ENCODE measurements at places on chromosomes 1 and 21. TPM values are rescaled to one million over a fixed set of nuclear protein-coding genes. Genes with fewer than 3 reads are reported as not detected.

DNA sequence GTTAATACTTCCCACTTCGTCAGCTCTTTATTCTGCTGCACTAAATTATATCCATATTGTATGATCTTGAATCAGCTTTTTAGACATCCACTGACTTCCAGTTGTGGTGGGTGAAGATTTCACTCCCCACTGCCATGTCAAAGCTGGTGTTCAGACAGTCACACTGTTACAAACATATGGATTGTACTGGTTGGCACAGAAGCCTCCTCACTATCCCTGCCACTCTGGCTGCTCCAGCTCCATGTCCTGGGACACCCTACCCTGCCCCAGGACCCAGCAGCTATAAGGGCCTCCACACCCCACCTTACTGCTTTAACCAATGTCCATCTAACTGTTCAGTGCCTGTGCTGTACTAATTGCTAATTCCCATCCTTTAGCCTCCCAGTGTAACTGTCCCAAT is 32.0 kb upstream of the BATF3 start:
- no peak overlapping the region for H3K4me3 ChIP-seq
- no peaks in the 10 kb centered on the region for H3K36me3 ChIP-seq
- no peak for DNase-seq
- H3K4me1 ChIP-seq, result peaks cover 6% of the 10 kb centered on the region

GRCh38 chr1:14929547-14930246 is 223.8 kb upstream of the TMEM51 start:
- no peak overlapping the region for H3K27ac ChIP-seq
- DNase-seq, result peak; percentile 83
- H3K36me3 ChIP-seq, result no peaks in the 10 kb centered on the region
- no peak overlapping the region for H3K4me3 ChIP-seq

GRCh38 chr1:78068681-78069283 is 23.0 kb downstream of the GIPC2 start:
- H3K4me1 ChIP-seq, result no peaks in the 10 kb centered on the region
- H3K4me3 ChIP-seq, result no peak overlapping the region
- no peak overlapping the region for H3K27ac ChIP-seq
- H3K27me3 ChIP-seq, result no peaks in the 10 kb centered on the region
- DNase-seq, result no peak

GRCh38 chr1:179089827-179090482 is 8.1 kb downstream of the TOR3A start:
- H3K27ac ChIP-seq, result no peak overlapping the region
- H3K4me3 ChIP-seq, result no peak overlapping the region
- DNase-seq, result no peak

DNA sequence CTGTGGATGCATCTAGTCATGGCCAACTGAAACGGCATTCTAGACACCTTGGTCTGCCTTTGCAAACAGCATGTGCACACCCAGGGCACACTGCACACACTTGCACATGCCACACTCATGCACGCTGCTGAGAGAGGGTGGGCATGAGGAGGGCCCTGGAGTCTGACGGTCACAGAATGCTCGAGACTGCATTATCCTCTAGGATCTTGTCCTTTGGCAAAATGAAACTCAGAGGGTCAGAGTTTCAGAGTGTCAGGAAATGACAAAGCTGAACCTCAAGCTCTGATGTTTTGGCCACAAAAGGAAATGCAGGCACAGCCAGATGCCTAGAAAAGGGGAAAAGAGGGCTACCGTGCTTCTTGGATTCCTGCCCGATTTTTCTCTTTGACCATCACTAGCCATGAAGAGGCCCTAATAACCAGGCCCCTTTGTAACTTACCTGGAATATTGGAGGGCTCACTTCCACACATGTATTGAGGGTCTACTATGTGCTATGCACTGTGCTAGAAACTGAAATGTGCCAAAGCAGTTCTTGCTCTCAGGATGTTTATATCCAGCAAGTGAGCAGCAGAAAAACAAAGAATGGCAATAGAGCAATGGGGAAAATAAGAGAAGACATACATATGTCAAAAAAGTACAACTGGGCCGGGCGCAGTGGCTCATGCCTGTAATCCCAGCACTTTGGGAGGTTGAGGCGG is 65.4 kb downstream of the TOMM20 start:
- peaks cover 20% of the 10 kb centered on the region for H3K4me1 ChIP-seq
- H3K4me3 ChIP-seq, result no peak overlapping the region
- H3K27me3 ChIP-seq, result no peaks in the 10 kb centered on the region

- DNase-seq, result no peak
- no peak overlapping the region for H3K27ac ChIP-seq
- H3K4me1 ChIP-seq, result peaks cover 8% of the 10 kb centered on the region
- no peaks in the 10 kb centered on the region for H3K36me3 ChIP-seq
- H3K4me3 ChIP-seq, result no peak overlapping the region
These were observed 5.0 kb downstream of the RAP1GAP start for GRCh38 chr1:21663951-21664805.

- H3K4me3 ChIP-seq, result no peak overlapping the region
- H3K27ac ChIP-seq, result no peak overlapping the region
- H3K36me3 ChIP-seq, result no peaks in the 10 kb centered on the region
- peaks cover 18% of the 10 kb centered on the region for H3K27me3 ChIP-seq
- no peaks in the 10 kb centered on the region for H3K4me1 ChIP-seq
- DNase-seq, result no peak
These were observed 3.1 kb downstream of the BCAN start for GRCh38 chr1:156645056-156645455.

DNA sequence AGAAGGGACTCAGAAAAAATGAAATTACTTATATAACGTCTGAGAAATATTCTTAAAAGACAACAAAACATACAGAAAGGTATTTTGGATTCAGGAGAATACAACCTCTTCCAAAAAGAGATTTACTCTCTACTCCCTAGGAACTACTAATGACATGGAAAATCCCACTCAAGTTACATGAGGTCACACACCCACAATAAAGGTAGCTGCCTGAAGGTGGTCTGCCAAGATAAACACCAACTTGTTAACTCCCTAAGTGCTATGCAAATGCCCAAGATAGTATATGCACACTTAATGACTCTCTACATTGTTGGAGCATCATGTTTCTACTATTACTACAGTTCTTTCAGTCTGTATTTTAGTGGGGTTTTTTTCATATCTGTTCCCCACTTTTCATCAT is 26.5 kb downstream of the RERE start:
- no peak overlapping the region for H3K27ac ChIP-seq
- no peak overlapping the region for H3K4me3 ChIP-seq
- no peaks in the 10 kb centered on the region for H3K36me3 ChIP-seq

GRCh38 chr1:159247266-159247665 is 42.6 kb downstream of the ACKR1 start:
- no peaks in the 10 kb centered on the region for H3K4me1 ChIP-seq
- no peaks in the 10 kb centered on the region for H3K27me3 ChIP-seq
- H3K36me3 ChIP-seq, result no peaks in the 10 kb centered on the region
- no peak overlapping the region for H3K27ac ChIP-seq

GRCh38 chr21:37658121-37658816 is 258.0 kb downstream of the KCNJ6 start:
- no peaks in the 10 kb centered on the region for H3K4me1 ChIP-seq
- H3K4me3 ChIP-seq, result no peak overlapping the region
- no peaks in the 10 kb centered on the region for H3K27me3 ChIP-seq
- no peak for DNase-seq
- H3K36me3 ChIP-seq, result no peaks in the 10 kb centered on the region

GRCh38 chr1:226714148-226714547 is 24.9 kb downstream of the ITPKB start:
- DNase-seq, result no peak
- no peak overlapping the region for H3K4me3 ChIP-seq
- H3K4me1 ChIP-seq, result no peaks in the 10 kb centered on the region
- H3K27ac ChIP-seq, result no peak overlapping the region
- H3K36me3 ChIP-seq, result no peaks in the 10 kb centered on the region
- no peaks in the 10 kb centered on the region for H3K27me3 ChIP-seq

- no peak overlapping the region for H3K27ac ChIP-seq
- no peaks in the 10 kb centered on the region for H3K4me1 ChIP-seq
- no peak for DNase-seq
- H3K27me3 ChIP-seq, result no peaks in the 10 kb centered on the region
- no peak overlapping the region for H3K4me3 ChIP-seq
These were observed 156.5 kb downstream of the HIVEP3 start for GRCh38 chr1:41762251-41762650.

- no peaks in the 10 kb centered on the region for H3K36me3 ChIP-seq
- no peaks in the 10 kb centered on the region for H3K27me3 ChIP-seq
- no peak for DNase-seq
- no peak overlapping the region for H3K4me3 ChIP-seq
- no peaks in the 10 kb centered on the region for H3K4me1 ChIP-seq
- no peak overlapping the region for H3K27ac ChIP-seq
These were observed 16.9 kb downstream of the LRRC40 start for GRCh38 chr1:70188522-70188921.

GRCh38 chr21:26809745-26810144 is 35.5 kb downstream of the ADAMTS1 start:
- no peaks in the 10 kb centered on the region for H3K27me3 ChIP-seq
- no peak for DNase-seq
- H3K4me3 ChIP-seq, result no peak overlapping the region
- H3K4me1 ChIP-seq, result no peaks in the 10 kb centered on the region

Gene LMX1A
- 0.22 TPM for total RNA-seq

Gene TSSK3
- total RNA-seq, result 0.99 TPM

Gene LRRC71
- total RNA-seq, result not detected

Gene TMPRSS2
- total RNA-seq, result 408 TPM

Gene OR14C36
- not detected for total RNA-seq

Gene CD2
- 3.8 TPM for total RNA-seq
